ENCODE measurements at places on chromosomes 2 and 18.
A peak's percentile ranks its signal among the peaks of the same experiment; 100 is the strongest.

GRCh38 chr2:152343426-152343825 lies 8.5 kb downstream of the FMNL2 start:
- DNase-seq: no peak

- DNase-seq: no peak
Observed at GRCh38 chr2:238831177-238831576, 16.7 kb upstream of the TWIST2 start.

DNA sequence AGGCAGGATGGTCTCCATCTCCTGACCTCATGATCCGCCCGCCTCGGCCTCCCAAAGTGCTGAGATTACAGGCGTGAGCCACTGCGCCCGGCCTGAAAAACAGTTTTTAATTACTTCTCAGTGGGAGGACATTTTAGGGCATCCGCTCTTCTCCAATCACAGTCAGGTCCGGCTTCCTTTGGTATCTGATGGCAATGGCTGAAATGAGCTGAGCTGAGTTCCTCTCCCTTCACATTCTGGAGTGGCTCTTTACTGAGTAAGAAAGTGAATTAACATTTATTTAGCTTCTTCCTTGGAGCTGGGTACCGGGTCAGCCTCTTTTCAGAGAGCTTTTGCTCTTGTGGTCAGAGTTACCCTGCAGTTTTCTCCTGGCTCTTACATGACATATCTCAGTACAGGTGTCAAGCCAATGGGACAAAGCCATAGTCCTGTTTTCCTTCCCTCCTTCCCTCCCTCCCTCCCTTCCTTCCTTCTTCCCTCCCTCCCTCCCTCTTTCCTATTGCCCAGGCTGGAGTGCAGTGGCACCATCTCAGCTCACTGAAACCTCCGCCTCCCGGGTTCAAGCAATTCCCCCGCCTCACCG lies 1.1 kb upstream of the TTC27 start:
- no peak for DNase-seq

DNA sequence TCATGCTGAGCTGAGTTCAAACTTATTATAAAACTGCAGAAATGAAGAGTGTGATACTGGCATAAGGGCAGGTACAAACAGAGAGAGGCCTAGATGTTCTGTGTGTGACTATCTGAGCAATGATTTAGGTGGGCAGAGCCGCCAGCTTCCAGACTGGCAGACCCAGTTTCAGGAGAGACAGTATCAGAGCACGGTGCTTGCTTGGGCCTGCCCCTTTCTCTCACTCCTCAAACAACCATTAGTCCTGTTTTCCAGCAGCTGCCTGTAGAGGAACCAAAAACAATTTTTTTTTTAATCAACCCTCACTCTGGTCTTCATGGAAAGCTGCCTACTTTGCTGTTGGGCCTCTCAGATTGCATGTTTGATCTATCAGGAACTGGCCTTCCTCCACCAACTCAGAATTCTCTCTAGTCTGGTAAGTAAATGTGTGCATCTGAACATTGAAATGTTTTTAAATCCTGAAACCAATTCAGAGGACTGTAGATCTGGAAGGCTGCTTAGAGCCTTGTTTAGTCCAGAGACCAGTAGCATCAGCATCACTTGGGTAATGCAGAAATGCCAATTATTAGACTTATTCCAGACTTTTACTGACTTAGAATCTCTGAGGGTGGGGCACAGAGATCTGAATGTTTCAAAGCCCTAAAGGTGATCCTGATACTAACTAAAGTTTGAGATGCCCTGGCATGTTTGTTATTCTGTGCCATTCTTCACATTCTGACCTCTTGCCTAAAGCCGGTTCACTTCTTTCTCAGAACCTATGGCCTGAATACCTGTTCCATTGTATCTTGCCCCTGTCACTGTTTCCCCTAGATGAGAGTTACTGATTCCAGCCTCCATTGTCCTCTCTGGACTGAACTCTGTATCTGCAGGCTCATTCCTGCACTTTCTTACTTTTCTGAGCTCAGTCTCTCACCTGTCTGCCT lies 24.8 kb upstream of the CRIM1 start:
- peak; percentile 50 for DNase-seq

DNA sequence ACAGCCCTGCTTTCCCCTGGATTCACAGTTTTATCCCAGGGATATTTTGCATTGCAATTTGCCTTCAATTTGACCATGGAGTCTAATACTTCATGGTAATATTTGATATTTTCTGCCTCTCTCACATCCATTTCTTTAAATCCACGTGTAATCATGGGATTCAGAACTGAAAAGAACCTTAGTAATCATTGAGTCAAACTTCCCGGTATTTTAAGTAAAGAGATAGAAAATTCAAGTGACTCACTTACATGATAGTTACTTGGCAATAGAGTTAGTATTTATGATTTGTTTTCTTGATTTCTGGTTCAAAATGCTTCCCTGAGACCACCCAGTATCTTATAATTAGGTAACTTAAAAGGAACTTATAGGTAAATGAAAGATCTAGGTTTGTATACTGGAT lies 33.7 kb upstream of the CDC42EP3 start:
- DNase-seq: no peak

- DNase-seq: no peak
Observed at GRCh38 chr2:110219496-110220189, 7.3 kb upstream of the MTLN start.

GRCh38 chr2:60490441-60490840 lies 63.0 kb downstream of the BCL11A start:
- DNase-seq: no peak

DNA sequence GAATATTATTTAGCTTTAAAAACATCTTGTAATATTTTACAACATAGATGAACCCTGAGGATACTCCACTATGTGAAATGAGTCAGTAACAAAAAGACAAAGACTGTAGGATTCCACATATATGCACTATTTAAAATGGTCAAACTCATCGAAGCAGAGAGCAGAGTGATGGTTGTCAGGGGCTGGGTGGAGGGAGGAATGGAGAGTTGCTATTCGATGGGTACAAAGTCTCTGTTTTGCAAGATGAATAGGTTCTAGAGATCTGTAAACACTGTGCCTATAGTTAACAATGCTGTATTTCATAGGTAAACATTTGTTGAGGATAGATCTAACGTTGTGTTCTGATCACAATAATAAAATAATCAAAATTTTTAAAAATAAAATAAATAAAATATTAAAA lies 1675.9 kb upstream of the CELF4 start:
- no peak for DNase-seq

- no peak for DNase-seq
Observed at GRCh38 chr2:172233987-172234715, 131.5 kb upstream of the DLX2 start.

DNA sequence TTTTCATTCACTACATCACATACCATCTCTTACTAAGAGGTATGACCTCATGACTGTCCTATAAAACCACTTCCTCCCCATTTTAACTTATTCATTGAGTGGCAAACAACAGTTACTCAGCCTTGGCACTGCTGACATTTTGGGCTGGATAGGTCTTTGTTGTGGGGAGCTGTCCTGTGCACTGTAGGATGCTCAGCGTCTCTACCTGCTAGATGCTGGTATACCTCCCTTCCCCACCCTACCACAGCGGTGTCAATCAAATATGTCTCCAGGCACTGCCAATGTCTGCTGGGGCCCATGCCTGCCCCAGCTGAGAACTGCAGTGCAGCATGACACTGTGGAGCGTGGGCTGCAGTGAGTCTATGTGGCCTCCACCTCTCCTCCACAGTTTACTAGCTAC lies 76.3 kb upstream of the MGAT4A start:
- DNase-seq: no peak

DNA sequence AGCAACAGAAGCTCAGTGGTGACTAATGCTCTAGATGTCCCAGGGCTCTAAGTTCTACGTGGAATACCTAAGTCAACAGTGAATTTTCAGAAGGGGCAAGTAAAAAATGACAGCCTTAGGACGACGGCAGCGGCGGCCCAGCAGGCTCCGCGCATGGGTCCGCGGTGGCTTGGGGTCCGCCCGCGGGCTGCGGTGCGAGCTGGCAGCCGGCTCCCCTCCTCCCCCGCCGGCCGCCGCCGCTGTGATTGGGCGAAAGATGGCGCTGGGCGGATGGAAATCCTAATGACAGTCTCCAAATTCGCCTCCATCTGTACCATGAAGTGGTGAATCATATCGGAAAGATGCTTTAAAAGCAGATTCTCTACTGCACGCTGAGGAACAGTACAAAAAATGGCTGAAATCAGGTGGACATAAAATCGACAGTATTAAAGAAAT lies 74.7 kb downstream of the HNRNPLL start:
- DNase-seq: peak; percentile 84

GRCh38 chr2:230984393-230985220 lies 11.3 kb upstream of the SPATA3 start:
- DNase-seq: no peak

- peak; percentile 41 for DNase-seq
Observed at GRCh38 chr2:170929686-170930050, 615 bp downstream of the GORASP2 start.

- DNase-seq: no peak
Observed at GRCh38 chr2:99961196-99961913, 181.0 kb downstream of the AFF3 start.

GRCh38 chr2:189285349-189285748 lies 105.8 kb upstream of the COL5A2 start:
- DNase-seq: no peak

- peak; percentile 89 for DNase-seq
Observed at GRCh38 chr2:159617646-159618045, 1.3 kb upstream of the BAZ2B start.

DNA sequence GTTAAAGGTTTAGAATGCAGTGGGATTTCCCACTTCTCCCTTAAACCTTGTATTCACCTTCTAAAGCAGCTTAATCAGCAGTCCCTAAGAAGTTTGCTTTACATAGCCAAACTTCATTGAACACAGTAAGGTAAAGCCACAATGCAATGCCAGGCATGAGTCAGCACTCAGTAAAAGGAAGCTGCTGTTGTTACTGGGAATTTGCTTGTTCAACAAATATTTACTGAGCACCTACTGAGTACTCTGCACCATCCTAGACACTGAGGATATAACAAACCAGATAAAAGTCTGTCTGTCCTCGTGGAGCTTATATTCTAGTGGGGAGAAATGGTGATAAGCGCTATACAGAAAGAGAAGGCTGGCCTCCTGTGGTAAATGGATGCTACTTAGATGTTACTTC lies 162.7 kb downstream of the PKP4 start:
- no peak for DNase-seq

DNA sequence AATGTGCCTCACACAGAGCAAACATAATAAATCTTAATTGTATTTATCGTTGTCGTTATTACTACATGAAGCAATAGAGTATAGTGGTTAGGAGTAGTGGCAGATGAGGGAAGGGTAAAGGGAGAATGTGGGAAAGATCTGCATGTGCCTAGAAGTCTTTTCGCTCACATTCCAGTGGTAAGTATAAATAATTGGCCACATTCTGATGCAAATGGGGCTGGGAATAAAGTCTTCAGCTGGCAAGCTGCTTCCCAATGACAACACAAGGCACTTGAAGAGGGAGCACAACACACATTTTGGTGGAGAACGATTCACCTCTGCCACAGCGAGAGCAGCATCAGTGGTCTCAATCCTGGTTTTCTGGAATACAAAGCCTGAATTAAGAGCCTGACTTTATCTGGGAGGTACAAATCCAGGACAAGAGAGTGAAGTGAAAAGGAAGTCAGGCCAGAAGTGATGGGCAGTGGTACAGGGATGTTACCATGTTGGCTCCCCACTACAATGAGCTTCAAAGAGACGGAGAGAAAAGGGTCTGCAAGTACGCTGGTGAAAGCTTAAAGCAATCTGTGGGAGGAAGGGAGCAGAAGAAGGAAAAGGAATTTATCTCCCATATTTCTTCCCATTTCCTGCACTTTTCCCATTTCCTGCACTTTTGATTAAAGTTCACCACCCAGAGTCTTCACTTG lies 112.3 kb downstream of the ARHGAP15 start:
- no peak for DNase-seq

GRCh38 chr2:202750763-202751427 lies 116.1 kb downstream of the FAM117B start:
- no peak for DNase-seq

DNA sequence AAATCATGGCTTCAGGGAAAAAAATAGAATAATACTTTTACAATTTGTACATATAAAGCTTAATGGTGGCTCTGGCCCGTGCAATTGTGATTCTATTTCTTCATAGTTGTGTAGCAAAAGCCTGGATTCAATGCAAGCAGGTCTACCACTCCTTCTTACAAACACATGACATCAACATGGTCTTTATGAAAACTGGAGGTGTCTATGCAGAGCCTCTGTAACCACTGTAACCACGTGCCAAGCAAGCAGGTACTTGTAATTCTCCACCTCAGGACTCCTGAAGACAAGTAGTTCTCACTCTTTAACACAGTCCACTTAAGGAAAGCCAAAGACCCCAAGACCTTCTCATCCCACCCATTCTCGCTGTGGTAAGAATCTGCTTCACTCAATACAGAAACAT lies 62.6 kb downstream of the METTL4 start:
- no peak for DNase-seq

- no peak for DNase-seq
Observed at GRCh38 chr2:212213191-212213590, 325.4 kb downstream of the ERBB4 start.

DNA sequence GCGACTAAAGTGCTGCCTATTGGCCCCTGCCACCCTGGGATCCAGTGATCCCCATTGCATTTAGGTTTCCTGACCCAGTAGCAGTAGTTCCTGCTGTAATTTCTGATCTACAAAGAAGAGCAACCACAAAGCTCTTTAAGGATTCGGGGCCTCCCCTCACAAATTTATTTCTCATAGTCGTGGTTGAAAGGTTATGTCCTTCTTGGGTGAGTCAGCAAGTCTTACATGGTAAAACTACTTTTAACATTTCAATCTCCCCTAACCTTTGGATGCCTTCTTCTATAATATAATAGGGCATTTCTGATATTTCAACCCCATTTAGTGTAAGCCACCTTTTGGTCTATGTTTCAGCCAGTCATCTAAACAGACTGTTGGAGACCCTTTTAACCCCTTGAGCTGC lies 14.9 kb downstream of the PIKFYVE start:
- no peak for DNase-seq

GRCh38 chr2:50335433-50335832 lies 696.5 kb downstream of the NRXN1 start:
- DNase-seq: no peak

DNA sequence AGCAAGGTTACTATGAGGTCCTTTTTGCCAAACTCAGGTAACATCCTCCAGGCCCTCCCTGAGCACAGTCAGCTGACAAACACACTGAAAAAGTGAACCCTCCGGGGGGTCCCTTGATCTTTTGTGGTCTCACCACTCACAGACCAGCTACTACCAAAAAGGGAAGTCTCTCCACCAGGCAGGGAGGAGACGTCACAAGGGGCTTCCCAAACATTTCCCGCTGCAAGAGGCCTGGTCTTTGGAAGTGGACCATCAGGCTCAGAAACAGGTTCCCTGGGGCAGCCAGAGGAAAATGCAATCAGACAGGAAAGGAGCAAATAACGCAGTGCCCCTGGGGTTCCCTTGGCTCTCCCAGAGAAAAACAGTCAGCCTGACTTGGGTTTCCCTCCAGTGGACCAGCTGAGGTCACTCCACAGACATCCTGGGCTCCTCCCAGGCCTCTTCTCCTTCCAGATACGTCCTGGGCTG lies 38.7 kb upstream of the POMC start:
- no peak for DNase-seq

All from NCI-H2171 treated with DMSO at 0.1 percent for 48 hours (cell line).